ENCODE measurements at places on chromosomes 16 and 17.

DNA sequence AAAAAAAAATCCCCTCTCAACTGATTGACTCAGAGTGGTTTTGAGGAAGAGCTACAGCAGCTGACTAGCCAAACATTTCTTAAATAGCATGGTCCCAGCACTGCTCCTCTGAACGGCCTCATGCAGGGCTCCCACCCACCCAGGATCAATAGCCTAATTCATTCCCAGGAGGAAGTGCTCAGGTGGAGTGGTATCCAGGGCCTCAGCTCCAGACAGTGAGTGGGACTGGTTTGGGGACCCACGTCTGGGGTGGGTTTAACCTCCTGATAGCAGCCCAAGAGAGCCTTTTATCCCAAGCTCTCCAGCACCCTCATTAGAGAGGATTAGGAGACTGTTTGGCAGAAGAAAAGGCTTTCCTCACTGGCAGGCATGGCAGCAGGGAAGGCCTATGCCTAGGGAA lies 68.5 kb upstream of the CDH5 start:
- no peak for DNase-seq

- no peak for DNase-seq
These were observed 28.2 kb downstream of the GRIN2A start for GRCh38 chr16:10153985-10154384.

DNA sequence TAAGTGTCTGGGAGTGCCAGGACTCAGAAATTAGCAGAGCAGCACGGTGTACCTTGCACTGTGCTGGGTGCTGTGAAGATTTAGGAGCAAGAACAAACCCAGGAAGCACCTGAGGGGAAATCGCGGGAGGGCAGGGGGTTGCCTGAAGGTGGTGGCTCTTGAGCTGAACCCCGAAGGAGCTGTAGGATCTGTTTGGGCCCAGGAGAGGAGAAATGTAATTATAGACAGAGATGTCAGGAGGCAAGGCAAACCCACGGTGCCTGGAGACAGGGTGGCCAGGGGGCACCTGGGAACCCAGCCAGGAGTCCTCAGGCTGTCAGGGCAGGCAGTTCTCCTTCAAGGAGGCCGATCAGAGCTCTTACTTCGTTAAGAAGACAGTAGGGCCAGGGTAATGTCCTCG lies 109.1 kb downstream of the C16orf78 start:
- no peak for DNase-seq

DNA sequence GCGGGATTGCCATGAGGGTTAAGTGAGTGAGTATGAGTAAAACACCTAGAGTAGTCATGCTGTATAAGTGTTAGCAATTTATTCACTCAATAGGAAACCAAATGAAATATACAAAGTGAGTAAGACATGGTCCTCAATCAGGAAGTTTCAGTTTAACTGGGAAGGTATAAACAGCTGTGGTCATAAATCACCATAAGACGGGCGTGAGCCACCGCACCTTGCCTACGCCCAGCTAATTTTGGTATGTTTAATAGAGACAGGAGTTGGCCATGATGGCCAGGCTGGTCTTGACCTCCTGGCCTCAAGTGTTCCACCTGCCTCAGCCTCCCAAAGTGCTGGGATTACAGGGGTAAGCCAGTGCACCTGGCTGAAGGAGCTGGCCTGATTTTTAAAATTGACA lies 27.0 kb downstream of the RNF135 start:
- DNase-seq: no peak

GRCh38 chr16:52558448-52558847 lies 11.5 kb upstream of the TOX3 start:
- DNase-seq: no peak

GRCh38 chr17:39194089-39194984 lies 3.1 kb downstream of the CACNB1 start:
- no peak for DNase-seq

- peak; percentile 57 for DNase-seq
These were observed 63.3 kb downstream of the TUBD1 start for GRCh38 chr17:59829217-59830006.

DNA sequence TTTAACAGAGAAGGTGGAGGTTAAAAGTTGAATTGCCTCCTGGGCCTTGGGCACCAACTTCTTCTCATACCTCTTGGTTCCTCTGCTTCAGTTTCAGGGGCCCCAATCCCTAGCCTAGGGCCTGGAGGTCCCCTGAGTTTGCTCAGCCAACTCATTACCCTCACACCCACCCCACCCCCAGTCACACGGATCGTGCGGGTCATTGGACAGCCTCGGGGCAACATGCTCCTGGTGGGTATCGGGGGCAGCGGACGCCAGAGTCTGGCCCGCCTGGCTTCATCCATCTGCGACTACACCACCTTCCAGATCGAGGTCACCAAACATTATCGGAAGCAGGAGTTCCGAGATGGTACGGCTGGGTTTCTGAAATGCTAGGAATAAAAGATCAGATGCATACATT lies 36.0 kb upstream of the KDM6B start:
- DNase-seq: no peak

GRCh38 chr17:19539040-19539399 lies 5.4 kb downstream of the SLC47A1 start:
- no peak for DNase-seq

DNA sequence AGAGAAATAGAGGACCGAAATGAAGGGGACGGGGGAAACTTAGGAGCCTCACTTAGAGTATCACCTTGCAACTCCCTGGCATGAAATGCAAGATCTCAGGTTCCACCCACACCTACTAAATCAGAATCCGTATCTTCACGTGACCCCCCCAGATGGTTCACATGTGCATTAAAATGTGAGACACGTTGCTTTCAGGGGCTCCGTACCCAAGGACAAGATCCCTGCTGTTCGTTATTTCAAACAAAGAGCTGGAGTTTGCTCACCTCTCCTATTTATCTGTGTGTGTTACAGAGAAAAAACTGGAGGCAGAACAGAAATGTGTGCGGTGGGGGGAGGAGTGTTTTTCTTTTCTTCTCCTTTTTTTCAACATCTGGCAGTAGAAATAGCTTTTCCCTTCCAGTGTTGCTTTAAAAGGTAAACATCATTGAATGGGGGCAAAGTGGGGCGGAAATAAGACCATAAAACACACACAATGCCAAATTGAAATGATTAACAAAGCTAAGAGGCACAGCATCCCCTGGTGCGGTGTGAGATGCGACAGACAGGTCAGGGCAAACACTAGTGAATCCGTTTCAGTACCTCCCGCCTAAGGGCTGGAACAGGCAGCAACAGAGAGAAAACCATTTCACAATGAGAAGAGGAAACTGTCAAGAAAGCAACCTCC lies 145.4 kb downstream of the SOX9 start:
- no peak for DNase-seq

DNA sequence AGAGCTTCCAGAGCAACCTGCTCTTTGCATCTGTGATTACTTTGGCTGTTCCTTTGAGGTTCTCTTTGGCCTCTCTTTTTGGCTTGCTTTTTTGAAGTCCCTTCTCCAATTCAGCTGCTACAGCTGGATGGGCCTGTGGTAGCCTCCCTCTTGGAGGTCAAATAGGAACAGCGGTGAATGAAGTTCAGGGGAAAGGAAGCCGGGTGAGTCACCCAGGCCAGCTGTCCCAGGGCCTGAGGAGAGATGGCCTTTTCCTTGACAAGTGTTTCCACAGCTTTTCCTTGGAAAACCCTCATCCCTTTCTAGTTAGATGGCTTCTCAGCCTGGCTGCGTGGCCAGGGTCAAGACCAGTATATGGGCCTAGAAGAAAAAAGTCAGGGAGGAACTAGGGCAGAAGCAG lies 103.1 kb downstream of the STX8 start:
- DNase-seq: no peak

DNA sequence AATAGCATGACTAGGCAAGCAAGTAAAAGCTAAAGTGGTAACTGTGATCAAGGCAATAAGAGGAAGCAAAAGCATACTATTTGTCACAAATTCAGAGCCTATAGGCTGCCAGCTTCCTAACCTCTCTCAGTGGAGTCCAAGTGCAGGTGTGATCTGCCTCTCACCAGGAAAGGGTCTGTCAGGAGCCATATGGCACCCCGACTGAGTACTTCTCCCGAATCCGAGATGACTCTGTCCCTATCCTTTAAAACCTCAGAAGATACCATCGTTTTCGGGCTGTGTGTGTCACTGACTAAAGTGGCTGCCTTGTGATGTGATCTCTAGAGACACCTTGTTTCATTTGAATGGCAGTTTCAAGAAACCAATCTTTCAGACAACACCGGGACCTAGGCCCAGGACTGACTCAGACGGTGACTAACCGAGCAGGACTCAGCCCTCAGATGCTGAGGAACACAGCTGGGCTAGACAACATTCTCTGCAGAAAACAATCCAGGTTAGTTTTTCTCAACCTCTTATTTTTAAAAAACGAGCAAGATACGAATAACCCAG lies 63.6 kb downstream of the SMG6 start:
- DNase-seq: no peak

DNA sequence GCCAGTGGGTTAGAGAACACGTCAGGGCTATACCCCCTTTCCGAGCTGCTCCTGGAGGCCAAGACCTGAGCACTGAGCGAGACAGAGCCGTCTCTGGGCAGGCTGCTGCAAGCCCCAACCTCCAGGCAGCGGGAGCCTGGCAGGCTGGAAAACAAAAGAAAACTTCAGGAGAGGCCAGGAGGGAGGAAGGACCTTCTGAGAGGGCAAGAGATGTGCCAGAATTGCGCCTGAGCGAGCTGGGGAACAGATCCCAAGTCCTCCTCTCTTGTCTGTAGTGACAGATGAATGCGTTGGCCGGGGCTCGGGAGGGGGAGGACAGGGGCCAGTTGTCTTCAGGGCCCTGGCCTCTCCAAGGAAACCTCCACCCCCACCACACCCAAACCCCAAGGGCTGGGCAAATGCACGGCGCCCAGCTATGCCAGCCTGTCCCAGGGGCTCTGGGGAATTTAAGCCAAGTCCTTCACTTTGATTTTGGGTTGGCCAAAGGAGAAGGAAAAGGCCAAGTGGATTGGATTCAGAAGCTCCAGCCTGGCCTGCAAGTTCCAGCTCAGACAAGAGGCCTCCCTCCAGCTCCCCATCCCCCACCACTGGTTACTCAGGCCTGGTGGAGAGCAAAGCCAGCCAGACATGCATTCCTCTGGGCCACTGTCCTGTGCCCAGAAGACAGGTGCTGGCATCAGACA lies 18.1 kb downstream of the SDK2 start:
- no peak for DNase-seq

- DNase-seq: no peak
These were observed 39.1 kb downstream of the GAN start for GRCh38 chr16:81353895-81354294.

- no peak for DNase-seq
These were observed 311.8 kb downstream of the TOX3 start for GRCh38 chr16:52235186-52235585.

DNA sequence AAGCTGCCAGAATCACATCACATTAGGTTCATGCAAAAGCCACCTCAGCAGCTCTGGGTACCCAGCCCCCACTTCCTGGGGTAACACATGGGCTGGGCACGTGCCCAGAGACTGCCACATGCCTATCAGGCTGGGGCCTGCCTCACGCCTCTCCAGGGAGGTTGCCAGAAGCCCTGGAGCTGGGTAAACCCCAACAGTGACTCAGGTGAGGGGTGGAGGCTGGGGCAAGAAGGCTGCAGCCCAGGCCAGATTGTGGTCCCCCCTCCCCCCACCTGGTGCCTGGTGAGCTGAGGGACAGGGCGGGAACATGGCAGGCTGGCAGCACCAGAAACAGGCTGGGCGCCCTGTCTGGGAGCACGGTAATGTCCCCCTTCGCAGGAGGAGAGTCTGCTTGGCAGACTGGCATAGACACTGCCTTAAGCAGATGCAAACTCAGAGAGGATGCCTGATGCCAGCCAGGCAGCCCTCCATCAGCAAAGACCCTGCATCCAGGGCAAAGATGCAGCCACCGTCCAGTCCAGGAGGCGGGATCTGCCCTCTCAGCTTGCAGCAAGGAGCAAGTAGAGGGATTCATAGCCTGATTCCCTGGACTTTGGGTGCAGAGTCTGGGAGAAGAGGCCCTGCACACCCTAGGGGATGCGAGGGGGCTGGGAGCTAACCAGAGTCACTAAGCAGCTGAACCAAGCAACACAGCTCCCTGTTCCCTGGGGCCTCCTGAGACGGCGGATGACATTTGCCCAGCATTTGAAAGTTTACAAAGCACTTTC lies 28.8 kb downstream of the NGFR start:
- no peak for DNase-seq

GRCh38 chr17:19247473-19247872 lies 10.3 kb downstream of the EPN2 start:
- DNase-seq: no peak

GRCh38 chr16:47511882-47512281 lies 50.8 kb downstream of the PHKB start:
- no peak for DNase-seq

DNA sequence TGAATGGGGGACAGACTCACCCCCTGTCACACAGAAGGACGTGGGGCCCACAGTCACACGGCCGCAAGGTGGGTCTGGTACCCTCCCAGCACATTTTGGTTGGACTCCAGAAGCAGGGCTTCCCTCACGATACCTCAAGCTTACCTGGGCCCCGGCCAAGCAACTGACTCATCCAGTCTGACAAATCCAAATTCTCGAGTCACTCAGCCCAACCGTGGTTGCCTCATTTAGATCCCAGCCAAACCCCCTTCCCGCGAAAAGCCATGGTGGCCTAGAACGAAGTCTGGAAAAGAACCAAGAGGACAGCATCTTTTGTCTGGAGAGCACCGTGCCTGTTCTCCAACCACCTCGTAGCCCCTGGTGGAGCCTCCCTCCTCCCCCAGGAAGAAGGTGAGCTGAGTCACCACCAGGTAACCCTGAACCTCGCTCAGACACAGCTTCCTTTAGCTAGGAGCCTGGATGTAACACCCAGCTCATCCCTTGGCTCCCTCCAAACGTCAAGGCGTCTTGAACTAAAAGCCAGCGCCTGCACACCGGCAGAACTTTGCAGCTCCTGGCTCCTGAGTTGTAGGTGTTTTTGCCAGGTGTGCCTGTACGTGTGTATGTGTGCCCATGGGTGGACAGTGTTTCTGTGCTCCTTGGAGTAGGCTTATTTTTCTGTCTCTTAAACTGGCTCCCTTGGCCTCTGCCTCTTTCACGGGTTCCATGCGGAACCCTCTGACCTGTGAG lies 78.9 kb downstream of the CMIP start:
- no peak for DNase-seq

DNA sequence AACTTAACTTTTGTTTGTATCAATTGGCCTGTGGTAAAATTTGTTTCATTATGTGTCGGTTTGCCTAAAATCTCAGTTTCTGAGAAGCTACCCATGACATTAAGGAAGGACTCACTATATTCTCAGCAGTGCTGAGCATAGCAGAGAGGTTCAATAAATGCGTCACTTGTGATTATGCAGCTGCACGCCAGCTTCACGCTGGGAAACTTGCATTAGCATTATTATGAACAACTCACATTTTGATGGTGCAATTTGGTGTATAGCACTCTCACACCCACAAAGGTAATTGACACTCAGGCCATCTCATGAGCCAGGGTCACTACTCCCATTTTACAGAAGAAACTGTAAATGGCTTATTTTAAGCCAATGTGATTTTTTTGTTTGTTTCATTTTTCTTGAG lies 80.6 kb upstream of the SALL1 start:
- DNase-seq: no peak

GRCh38 chr17:50266384-50267073 lies 7.7 kb upstream of the TMEM92 start:
- DNase-seq: no peak

- DNase-seq: no peak
These were observed 5.0 kb downstream of the DUS1L start for GRCh38 chr17:82060614-82061013.

- DNase-seq: no peak
These were observed 25.6 kb upstream of the CPPED1 start for GRCh38 chr16:12829096-12829888.

Measured in GDM1 (cell line).